Activated T-helper 17 cell treated with anti-CD3 and anti-CD28 coated beads, Interleukin-2, amount 50 U/mL, for 72 hours (primary cell): ENCODE measurements at places on chromosomes 2 and 18.

DNA sequence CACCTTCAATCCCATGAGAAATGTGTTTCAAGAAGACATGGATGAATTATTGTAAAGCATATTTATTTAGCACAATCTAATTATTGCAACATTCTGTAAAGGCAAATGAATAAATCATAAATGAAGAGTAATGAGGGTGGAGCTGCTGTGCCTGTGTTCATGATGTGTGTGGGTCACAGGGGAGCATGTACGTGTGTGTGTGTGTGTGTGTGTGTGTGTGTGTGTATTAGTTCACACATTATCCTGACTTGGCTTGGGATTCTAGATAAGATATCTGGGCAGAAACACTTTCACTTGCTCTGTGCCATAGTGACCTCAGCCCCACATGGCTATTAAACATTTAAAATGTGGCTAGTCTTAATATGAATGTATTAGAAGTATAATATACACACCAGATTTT lies 361.8 kb downstream of the ALK start:
- ATAC-seq = no peak

DNA sequence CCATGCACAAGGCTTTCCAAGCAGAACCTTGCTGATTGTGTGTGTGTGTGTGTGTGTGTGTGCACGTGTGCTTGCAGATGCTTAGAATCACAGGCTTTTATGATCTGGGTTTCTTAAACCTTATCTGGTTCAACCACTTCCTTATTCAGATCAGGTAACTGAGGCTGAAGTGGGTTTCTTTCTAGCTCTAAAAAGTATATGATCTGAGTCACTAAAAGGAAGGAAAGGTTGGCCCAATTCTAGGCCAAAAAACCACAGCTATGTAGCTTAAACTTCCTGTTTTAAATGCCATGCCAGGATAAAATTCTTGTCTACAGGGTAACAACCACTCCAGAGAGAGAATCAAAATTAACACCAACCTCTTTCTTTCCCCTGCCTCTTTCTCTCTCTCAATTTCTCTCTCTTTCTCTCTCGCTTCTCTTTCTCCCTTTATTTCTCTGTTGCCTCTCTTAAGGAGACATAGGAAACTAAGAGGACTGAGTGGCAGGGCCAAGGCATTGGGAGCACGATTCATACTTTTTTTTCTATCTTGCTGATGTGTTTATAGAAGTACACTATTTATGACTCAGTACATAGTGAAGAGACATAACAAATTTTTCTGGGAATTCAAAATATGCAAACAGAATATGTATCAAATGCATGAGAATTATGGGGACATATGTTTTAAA lies 140.3 kb downstream of the TRIB2 start:
- peak; percentile 87 for ATAC-seq

GRCh38 chr18:73060666-73061288 lies 193.0 kb upstream of the NETO1 start:
- no peak for ATAC-seq

DNA sequence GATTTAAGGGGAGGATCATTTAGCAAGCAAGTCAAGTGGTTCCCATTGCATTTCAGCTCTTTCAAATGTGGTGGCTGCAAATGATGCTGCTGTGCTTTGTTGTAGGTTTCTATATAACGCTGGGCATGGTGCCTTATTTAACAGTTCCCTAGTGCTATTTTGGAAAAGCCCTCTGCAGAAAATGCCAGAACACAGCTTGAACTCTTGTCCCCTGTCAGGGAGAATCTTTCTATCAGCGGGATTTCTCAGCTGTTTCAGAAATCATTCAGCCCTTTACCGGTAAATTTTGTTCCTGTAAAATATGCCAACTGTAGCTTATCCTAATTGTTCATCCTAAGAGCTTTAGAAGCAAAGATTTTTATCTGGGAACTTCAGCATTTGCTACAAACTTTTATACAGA lies 77.8 kb upstream of the DTNA start:
- no peak for ATAC-seq

DNA sequence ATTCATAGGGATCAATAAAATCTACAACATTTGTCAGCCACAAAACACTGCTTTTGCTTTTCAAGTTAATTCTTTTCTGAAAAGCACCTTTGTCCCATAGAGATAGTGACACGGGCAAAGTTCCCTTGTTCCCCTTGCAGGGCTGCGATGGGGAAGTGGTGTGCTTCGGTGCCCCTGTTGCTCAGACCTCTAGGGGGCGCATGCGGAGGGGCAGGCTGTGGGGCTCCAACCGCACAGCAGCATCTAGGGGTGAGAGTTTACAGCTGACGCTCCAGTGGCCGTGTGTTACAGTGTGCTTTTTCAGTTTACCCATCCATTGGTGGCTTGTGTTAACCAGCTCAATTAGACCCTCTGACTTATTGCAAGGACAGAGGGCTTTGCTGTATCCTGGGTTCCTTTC lies 1432.2 kb upstream of the ACVR2A start:
- ATAC-seq = no peak

DNA sequence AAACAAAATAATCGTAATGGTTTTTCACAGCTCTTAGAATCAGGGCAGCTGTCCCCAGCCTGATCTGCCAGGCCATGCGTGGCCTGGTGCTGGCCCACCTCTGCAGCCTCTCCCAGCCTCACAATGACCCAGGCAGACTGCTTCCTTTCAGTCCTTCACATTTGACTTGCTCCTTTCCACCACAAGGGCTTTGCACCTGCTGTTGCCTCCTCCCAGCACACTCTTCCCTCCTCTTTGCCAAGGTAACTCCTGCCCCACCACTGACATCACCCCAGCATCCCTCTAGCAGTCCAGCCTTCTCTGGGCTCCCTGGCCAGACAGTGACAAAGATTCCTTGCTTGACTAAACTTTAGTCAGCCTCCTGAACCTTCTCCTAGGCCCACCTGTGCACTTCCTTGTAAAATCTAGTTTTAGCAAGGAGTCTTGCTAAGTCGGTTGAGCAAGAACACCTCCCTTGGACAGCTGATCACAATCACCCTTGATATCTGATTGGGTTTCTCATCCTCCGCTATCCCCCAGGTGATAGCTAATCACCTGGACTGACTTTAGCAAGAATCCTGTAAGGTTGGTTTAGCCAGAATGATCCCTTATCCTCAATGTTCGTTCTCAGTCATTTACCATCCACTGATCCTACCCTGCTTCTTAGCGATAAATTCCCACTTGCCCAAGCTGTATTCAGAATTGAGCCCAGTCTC lies 16.2 kb upstream of the RAB11FIP5 start:
- ATAC-seq = no peak

- ATAC-seq = no peak
Observed at GRCh38 chr2:144937910-144938709, 418.2 kb upstream of the ZEB2 start.

- ATAC-seq = no peak
Observed at GRCh38 chr2:227716501-227716900, 1.3 kb downstream of the SLC19A3 start.

- ATAC-seq = no peak
Observed at GRCh38 chr2:57876313-57876712, 170.3 kb upstream of the VRK2 start.

DNA sequence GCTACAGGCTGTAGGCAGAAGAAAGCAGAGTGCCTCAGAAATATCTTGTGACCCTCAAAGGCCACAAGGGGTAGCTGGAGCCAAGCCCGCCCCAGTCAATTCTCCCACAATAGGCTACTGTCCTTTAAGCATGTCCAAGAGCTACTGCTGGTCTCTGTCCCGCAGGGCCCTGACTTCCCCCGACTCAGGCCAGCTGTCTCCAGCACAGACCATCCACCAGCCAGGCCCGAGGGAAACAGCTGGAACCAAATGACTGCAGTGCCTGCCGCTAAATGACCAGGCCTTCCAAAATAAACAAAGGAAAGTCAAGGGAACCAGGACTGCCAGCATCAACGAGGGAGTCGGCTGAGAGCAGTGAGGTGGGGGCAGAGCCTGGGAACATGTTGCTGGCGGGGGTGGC lies 36.7 kb downstream of the MCFD2 start:
- no peak for ATAC-seq

- ATAC-seq = no peak
Observed at GRCh38 chr2:200199005-200199404, 107.5 kb upstream of the SPATS2L start.

GRCh38 chr2:186348200-186348599 lies 137.9 kb upstream of the ZC3H15 start:
- no peak for ATAC-seq

DNA sequence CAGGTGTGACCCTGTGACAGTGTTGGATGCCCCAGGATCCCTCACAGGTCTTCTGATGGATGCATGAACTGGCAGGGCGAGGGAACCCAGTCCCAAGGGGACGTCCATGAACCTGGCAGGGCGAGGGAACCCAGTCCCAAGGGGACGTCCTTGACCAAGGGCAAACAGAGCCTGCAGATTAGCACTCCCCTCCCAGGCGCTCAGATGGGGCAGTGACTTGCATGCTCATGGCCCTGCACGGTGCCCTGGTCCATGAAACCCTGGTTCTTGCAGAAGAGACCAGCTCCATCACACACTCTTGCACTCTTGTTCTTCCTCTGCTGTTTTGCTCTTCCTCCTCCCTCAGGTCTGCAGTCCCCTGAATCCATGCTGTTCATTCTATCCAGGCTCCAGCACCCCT lies 192.7 kb downstream of the GALR1 start:
- no peak for ATAC-seq

GRCh38 chr2:182784058-182784706 lies 68.1 kb downstream of the DNAJC10 start:
- ATAC-seq = no peak

- no peak for ATAC-seq
Observed at GRCh38 chr2:75716406-75716805, 5.7 kb upstream of the GCFC2 start.

- ATAC-seq = no peak
Observed at GRCh38 chr2:181851726-181852125, 39.8 kb upstream of the ITPRID2 start.

DNA sequence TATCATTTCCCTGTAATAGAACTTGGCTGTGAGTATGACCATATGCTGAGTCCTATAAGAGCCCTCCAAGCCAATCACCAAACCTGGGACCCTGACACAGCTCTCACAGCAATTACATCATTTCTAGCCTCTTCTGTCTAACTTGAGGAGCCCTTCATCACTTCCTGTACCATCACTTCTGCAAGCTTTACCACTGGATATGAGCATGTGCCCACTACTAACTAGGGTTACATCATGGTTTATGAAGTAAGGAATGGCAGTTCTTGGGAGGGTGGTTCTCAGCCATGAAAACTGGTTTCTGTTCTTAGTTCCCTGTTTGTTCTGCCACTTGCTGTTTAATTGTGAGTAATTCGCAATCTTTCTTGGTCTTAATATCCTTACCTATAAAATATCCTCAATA lies 31.0 kb upstream of the EPB41L3 start:
- no peak for ATAC-seq

DNA sequence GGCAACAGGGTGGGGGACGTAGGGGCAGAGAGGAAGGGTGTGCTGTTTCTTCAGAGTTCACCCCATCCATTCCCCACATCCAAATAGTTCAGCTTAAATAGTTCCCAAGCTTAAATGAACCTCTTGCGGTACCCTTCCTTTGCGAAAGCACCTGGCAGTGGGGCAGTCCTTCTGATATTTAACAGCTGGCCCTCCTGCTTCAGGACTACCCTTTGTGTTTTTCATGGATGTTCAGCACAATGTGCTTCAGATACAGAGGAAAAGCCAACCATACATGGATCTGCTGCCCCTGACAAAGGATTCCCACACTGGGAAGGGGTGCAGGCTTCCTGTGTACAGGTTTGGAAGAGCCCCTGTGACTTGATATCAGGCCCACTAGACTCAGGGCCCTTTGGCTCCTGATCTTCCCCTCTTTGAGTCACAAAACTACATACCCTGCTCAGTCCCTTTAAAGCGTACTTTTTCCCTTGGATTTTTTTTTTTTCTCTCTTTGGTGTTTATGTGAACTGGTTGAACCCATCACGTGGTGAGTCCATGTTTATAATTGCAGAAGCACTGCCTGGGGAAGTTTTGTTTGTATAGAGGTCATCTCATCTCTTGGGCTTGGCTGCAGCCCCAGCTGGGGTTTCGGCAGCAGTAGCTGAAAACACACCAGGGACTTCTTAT lies 45.3 kb upstream of the IGFBP5 start:
- no peak for ATAC-seq

- no peak for ATAC-seq
Observed at GRCh38 chr18:46322941-46323340, 218.8 kb downstream of the HAUS1 start.

DNA sequence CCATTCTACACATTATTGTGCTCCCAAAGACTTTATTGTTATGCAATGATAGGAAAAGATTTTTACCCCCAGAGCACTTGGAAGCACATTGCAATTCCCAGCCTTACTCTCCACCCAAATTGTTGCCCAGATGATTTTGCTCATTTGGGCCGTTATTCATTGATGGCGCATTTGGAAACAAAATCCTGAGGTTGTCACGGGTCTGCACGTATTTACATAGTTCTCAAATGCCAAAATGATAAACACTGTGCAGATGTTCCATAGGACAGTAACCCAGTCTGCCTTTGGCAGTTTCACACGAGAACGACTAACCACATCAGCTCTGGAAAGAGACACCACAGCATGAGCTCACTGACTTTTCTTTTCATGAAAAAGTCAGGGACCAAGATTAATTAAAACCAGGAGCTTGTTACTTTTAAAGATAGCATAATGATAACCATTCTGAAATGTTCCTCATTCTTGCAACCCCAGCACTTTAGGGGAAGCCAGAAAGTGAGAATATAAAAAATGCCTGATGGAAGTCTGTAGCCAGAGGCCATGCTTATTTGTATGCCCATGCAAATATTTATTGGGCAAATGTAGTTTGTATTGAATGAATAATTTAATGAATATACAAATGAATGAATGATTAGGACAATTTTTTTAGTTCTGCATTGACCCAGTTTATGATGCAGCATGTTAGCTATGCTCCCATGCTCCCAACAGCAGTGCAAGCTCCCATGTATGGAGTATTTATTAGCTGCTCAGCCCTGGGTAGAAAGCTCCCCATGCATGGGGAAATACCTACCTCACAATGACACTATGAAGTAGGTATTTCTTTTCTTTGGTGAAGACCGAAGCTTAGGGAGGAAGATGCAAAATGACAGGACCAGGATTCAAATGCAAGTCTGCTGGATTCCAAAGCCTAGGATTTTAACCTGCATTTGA lies 84.6 kb downstream of the MAIP1 start:
- no peak for ATAC-seq

DNA sequence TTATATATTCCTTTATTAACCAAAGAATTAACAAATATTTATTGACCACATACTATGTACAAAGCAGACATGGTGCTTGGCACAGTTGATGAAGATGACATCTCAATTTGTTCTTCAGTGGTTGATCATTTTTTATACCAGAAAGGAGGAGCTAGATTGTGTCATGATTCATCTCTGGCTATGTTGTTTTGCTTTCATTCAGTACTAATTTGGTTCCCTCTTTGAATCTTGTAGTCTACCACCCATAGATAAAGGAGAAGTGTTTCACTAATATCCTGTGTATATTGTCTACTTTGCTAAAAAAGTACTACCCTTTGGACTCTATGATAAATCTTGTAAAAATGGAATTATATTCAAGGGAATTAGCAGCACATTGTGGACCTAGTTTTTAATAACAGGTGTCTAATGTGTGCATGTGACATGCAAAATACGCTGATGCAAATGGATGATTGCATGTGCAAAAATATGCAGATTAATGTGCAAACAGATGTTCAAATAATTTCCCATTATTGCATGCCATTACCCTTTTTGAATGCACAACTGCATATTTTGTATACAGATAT lies 313.2 kb upstream of the ZEB2 start:
- ATAC-seq = no peak

GRCh38 chr2:27929916-27930486 lies 39.5 kb downstream of the BABAM2 start:
- no peak for ATAC-seq

- no peak for ATAC-seq
Observed at GRCh38 chr2:128446874-128447537, 128.3 kb upstream of the HS6ST1 start.

GRCh38 chr2:95374029-95374428 lies 28.5 kb upstream of the FAHD2A start:
- ATAC-seq = no peak

- no peak for ATAC-seq
Observed at GRCh38 chr2:16038621-16039020, 98.3 kb downstream of the MYCN start.
